Upper lobe of left lung (tissue), 6 donors: ENCODE measurements at places on chromosomes 11 and 22. TPM values are rescaled to one million over a fixed set of nuclear protein-coding genes. Genes with fewer than 3 reads are reported as not detected.

- peaks cover 7% of the 10 kb centered on the region for H3K4me1 ChIP-seq
- no peak overlapping the region for H3K27ac ChIP-seq
- no peaks in the 10 kb centered on the region for H3K36me3 ChIP-seq
- H3K4me3 ChIP-seq = no peak overlapping the region
Observed at GRCh38 chr11:86699040-86699791, 26.8 kb upstream of the ME3 start.

GRCh38 chr11:12731841-12732336 lies 57.7 kb downstream of the TEAD1 start:
- peaks cover 10% of the 10 kb centered on the region for H3K4me1 ChIP-seq
- DNase-seq = no peak
- H3K27ac ChIP-seq = no peak overlapping the region
- no peaks in the 10 kb centered on the region for H3K36me3 ChIP-seq
- H3K4me3 ChIP-seq = no peak overlapping the region

KDM4D gene
- total RNA-seq = 0.61 TPM

SYT12 gene
- total RNA-seq = not detected

- H3K4me3 ChIP-seq = no peak overlapping the region
- H3K27ac ChIP-seq = no peak overlapping the region
- no peaks in the 10 kb centered on the region for H3K36me3 ChIP-seq
- DNase-seq = no peak
- no peaks in the 10 kb centered on the region for H3K27me3 ChIP-seq
Observed at GRCh38 chr11:73223998-73224730, 6.1 kb downstream of the P2RY2 start.

GRCh38 chr11:76649851-76650372 lies 20.6 kb downstream of the LRRC32 start:
- no peak for DNase-seq
- H3K4me3 ChIP-seq = no peak overlapping the region
- no peak overlapping the region for H3K27ac ChIP-seq
- no peaks in the 10 kb centered on the region for H3K36me3 ChIP-seq
- H3K27me3 ChIP-seq = no peaks in the 10 kb centered on the region

DNA sequence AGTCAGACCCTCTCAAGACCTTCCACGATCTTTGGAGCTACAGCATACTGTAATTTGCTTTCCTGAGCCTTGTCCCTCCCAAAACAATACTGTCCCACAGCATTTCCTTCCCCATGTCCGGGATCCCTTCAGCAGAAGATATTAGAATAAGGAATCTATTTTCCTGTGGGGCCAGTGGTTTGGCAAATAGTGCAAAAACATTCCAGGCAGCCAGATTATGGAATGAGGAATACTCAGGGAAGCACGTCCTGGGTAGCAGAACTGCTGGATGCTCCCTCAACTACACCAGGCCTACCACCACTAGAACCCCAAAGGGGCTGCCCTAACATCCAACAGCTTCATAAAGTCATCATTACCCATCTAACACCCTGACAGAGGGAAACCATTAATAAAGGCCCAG lies 61.5 kb downstream of the AAMDC start:
- H3K27ac ChIP-seq = no peak overlapping the region
- H3K36me3 ChIP-seq = peaks cover 83% of the 10 kb centered on the region
- H3K4me1 ChIP-seq = no peaks in the 10 kb centered on the region
- no peak overlapping the region for H3K4me3 ChIP-seq

DNA sequence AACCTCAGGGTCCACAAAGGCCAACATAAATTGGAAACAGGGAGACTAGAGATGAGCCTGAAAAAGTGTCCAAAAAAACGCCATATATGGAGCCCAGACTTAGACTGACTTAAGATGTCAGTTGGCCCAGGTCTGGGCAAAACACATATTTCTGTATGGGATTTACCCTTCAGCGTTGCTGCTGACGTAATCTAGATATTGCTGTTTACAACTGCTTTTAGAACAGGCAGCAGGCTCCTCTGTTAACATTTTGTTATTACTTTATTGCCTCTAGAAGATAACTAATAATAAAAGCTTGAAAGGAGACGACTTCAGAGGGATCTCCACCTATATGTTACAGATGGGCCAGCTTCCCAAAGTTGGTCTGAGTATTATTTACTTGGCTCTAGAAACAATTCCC lies 8.7 kb downstream of the ME3 start:
- H3K27ac ChIP-seq = no peak overlapping the region
- H3K27me3 ChIP-seq = no peaks in the 10 kb centered on the region
- no peak overlapping the region for H3K4me3 ChIP-seq
- no peaks in the 10 kb centered on the region for H3K4me1 ChIP-seq

DNA sequence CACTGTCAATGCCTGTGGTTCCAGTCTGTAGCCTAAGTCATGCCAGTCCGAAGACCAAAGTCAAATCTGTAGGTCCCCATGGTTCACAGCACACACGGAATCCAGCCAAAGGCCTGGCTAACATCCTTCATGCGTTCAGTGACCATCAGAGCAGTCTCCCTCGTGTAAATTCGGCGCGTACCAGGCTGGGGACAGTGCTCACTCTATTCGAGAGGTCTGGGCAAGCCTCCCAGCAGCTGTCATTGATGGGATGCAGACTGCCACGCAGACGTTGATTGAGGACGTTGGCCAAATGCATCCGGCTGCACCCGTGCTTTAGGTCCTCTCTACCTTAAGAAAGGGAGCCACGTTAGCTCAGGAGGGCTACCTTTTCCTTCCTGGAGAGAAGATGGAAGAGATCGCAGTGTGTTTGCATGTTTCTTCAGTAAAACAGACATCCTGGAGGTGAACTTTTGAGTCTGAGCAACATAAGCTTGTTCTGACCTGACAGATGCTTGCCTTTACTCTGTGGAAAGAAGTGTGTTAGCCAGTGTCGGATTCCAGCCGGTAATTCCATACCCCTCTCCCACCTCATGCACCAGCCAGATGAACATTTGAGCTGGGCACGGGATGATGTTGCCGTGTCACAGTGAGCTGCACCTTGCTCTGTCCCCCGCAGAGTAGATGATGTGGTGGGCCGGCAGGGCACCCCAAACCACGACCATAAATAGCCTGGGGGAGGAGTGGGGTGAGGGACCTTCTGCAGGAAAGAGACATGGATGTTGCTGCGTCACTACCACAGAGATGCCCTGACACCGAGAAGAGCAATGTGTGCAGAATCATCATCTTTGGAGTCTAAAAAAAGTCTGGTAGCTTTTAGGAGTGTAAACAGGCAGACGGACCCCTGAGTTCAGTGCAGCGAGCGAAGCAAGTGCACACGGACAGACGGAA lies 12.2 kb downstream of the CTTN start:
- no peak overlapping the region for H3K4me3 ChIP-seq
- no peak for DNase-seq
- H3K36me3 ChIP-seq = peaks cover 31% of the 10 kb centered on the region
- no peaks in the 10 kb centered on the region for H3K4me1 ChIP-seq
